ENCODE measurements at places on chromosomes 4 and X.

DNA sequence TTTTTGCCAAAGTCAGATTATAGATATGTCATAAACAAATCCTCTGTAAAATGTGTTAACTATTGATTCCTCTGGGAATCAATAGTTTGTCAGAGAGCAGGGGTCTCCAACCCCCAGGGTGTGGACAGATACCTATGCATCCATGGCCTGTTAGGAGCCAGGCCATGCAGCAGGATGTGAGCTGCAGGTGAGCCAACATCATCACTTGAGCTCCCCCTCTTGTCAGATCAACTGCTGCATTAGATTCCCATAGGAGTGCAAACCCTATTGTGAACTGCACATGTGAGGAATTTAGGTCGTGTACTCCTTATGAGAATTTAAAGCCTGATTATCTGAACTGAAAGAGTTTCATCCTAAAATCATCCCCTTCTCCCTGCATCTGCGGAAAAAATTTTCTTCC lies 1365.4 kb downstream of the ARAP2 start:
- no peak for DNase-seq

DNA sequence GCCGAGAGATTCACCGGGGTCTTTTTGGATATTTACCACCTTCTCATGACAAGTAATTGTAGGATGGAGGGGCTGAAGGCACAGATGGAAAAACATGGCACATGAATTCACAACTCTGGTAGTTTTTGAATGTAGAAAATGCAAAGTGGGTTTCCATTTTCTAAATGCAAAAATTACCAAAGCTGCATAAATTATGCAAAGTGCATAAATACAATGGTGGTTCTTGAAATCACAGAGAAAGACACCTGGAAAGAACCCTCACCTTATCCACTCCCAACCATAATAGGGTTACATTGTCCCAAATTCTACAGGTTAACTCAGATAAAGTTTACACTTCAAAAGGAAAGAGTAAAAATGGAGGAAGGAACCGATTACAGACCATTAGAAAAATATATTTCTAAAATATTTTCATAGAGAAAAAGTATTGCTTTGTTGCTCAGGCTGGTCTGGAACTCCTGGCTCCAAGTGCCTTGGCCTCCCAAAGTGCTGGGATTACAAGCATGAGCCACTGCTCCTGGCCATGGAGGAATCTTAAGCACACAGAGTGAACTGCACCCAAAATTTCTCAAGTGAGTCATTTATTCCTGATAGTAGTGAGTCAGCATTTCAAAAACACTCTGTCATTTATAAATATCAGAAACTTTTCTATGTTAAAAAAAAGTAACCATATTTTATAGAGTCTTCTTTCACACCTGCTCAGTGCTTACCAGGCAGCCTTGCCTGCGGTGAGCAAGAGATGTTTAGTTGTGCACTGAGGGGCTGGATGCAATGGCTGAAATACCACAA lies 101.4 kb downstream of the FIP1L1 start:
- no peak for DNase-seq

DNA sequence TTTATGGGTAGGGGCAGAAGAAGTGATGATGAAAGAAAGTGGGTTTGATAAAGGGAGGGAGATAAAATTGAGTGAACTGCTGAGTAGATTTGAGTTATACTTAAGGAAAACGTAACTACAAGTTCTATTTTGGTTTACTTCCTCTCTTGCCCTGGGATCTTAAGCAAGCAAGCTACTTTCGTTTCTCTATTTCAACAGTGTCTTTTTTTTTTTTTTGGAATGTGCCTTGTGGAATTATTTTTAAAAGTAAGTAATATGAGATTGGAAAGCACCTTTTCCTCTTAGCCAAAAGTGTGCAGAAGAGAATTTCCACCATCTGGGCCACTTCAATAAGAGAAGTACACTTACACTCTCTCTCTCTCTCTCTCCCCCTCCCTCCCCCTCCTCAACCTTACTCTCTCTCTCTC lies 16.0 kb upstream of the C4orf36 start:
- DNase-seq: no peak

DNA sequence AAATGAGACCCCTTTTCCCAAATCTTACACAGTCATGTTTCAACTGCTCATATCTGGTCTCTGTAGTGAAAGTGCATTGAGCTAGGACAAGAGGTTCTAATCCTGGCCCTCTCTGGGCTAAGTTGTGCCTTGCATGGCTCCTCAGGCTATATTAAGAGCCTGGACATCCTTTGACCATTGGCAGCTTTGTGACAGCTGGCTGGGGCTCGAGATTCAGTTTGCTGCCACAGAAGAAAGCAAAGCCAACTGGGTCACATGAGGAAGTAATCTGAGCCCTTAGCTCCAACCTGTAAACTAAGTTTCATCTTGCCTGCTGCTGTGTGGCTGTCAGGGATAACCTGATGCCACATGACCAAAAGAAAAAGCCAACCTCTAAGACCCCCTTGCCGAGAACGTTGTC lies 51.8 kb upstream of the JADE1 start:
- DNase-seq: no peak

DNA sequence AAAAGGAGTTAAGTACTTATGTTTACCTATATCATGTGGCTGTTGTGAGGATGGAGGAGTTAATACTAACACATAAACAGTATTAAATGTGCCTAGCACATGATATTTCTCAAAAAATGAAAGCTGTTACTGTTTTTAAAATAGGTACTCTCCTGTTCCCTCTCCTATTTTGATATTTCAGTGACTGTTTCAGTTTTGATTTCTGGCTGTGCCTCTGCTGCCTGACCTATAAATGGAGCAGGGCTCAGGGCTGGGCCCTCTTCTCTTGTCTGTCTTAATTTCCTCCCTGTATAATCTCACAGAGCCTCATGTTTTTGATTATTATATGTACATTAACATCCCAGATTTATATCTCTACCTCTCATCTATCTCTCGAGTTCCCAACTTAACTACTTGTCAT lies 93.3 kb downstream of the UGT8 start:
- no peak for DNase-seq

GRCh38 chrX:51893931-51894696 lies 691 bp downstream of the MAGED1 start:
- DNase-seq: no peak

- DNase-seq: no peak
These were observed 26.3 kb downstream of the CNKSR2 start for GRCh38 chrX:21400408-21401121.

DNA sequence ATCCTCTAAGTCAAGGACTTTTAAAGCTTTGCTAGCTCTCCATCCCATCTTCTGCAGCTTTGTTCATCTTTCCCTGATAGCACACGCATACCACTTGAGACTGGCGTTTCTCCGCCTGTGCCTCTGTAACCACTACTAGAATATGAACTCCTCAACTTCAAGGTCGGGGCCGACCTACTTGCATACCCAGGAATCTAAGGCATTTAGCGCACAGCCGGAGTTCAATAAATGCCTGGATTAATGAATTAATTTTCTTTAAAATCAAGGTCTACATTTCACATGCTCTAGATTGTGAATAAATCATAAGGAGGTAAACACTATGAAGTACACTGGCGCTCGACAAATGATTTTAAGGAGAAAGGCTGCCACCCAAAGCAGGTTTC lies 89.3 kb downstream of the HNRNPD start:
- DNase-seq: no peak

- DNase-seq: no peak
These were observed 1.2 kb downstream of the SLC39A8 start for GRCh38 chr4:102343964-102344519.

DNA sequence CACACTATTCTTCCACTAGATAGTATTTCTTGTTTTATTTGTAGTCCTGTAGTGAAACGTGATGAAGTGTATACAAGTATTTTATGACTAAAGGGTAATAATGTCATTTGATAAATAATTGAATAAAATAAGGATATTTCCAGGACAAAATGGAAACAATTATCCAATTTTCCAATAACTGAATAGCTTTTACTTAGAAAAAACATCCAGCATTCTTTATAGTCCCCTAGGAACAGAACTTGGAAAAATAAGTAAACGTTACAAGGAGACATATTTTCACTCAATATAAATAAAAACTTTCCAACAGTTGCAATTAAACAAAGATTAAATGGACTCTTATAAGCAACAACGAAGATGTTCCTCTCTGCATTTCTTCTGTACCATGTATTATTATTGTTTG lies 566.0 kb downstream of the TMA16 start:
- DNase-seq: no peak

DNA sequence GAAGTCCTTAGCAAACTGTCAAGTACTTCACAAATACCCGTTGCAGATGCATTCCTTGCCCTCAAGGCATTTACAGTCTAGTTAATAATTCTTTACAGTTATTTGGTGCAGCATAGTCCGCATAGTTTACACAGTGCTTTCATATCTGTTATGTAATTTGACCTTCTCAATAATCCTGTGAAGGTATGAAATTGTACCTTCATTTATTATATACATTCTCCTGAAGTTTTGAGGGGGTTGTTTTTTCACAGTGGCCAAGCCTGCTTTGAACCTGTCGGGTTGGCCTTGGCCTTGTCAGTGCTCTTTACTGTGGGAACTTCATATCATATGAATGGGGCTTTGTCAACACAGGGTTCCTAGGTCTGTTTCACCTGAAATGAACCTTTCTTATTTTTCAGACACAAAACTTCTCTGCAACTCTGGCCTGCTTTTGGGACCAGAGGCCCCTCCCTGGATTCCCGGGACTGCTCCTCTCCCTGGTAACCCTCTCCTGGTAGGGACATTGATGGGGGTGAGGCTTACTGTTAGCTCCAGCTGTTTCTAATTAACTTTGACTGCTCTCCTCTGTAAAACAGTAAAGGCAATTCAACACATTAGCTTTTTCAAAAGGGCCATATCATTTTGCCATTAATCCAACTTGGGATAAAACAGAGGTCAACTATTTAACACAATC lies 9.1 kb downstream of the IGFBP7 start:
- DNase-seq: no peak

GRCh38 chr4:184574861-184575260 lies 74.4 kb downstream of the CASP3 start:
- no peak for DNase-seq

GRCh38 chr4:33890841-33891240 lies 2353.5 kb downstream of the ARAP2 start:
- DNase-seq: no peak

DNA sequence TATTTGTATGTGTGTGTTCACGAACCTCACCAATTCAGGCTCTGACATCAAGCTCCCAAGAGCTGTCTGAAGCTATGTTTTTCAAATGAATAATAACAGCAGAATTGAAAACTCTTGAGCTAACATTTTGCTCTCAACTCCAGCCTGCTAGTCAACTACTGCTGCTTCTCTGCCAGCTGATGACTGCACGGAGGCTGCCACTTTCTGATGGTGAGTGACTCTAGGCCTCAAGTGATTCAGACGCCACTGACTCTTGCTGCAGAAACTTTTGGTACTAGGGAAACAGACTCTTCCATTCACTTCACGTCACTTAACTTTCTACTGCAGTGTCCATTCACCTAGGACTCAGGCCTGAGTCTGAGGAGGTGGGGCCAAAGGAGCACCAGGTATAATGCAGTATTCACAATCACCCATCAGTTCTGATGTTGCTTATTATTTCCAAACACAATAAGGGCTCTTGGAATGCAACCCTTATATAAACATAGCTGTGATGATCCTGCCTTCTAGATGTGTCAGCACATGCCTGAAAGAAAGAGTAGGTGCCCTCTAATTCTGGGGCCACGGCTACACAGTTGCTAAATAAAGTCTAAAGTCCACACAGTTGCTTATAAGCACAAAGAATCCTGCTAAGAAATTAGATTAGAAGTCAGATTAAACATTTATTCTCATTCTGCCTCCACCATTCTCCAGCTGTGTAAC lies 16.0 kb downstream of the PRDM8 start:
- DNase-seq: no peak

GRCh38 chr4:4395849-4396627 lies 9.1 kb downstream of the NSG1 start:
- no peak for DNase-seq

DNA sequence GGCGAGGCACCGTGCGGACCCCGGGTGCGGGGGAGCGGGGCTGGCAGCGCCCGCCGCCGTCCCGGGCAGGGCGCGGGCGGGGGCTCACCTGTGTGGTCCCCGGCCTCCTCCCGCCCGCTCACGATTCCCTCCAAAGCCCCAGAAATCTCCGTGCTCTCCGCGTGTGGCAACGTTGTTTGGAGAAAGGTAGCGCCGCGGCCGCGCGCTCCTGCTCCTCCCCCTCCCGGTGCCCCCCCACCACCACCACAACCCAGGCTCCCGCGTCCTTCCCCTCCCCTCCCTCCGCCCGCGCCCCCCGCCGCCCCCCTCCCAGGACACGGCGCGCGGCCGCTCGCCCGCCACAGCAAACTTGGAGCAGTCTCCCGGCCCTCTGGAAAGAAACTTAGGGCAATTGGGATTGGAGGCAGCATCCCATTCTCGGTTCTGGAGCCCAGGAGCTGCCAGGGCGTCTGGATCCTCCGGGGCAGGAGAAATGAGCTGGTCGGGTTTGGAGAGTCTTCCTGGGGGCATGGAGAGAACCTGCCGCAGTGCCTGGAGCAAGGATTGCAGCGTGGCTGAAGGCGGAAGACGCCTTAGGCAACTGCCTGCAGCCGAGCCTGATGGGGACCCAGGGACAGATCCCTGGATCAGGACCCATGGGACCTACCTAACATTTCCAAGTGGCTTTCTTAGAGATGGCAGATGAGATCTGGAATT lies 855 bp downstream of the KLF3 start:
- DNase-seq: no peak

- no peak for DNase-seq
These were observed 171.6 kb downstream of the NKX6-1 start for GRCh38 chr4:84327526-84327925.

DNA sequence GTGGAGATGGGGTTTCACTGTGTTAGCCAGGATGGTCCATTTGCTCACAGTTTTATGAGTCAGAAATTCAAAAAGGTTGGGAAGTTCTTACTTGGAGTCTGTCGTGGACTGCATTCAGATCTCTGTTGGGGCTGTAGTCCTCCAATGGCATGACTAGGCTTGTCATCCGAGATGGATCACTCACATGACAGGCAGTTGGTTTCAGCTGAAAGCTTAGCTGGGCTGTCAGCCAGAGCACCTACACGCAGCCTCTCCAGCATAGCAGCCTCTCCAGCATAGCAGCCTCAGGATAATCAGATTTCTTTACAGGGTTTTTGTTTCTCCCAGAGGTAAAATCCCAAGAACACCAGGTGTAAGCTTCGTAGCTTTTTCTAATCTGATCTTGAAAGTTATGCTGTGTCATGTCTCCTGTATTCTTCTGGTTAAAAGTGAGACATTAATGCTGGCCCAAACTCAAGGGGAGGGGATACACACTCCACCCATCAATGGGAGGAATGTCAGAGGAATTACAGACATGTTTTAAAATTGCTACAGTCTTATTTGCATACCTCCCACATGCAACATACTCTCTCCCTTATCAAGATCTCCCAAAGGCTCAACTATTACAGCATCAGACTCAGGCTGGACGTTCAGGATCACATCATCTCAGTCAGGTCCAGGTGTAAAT lies 31.6 kb upstream of the SOD3 start:
- DNase-seq: no peak

Data from stimulated activated CD4-positive, alpha-beta T cell treated with anti-CD3 and anti-CD28 coated beads, TNF-alpha, amount 100 ng/mL, for 24 hours (primary cell).